B cell (primary cell): ENCODE measurements at places on chromosomes 6 and 20. TPM values are rescaled to one million over a fixed set of nuclear protein-coding genes. Genes with fewer than 3 reads are reported as not detected.

The LEMD2 gene
- total RNA-seq: 113 and 122 TPM in 2 replicates

DNA sequence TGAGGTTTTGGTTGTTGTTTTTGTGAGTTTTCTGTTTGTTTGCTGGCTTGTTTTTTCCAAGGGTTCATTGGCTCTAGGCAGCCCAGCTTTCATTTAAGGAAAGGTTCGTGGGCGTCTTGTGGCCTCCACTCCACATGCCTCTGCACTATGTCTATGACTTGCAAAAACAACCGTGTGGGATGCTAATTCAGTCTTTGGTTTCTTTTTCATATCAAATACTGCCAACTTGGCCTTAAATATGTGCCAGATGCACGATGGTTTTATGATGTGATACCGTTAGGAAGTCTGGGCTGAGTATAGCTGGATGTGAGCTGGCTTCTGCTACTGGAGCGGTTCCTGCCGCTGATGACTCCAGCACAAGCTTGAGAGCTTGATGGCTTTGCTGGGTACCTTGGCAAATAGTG is 96.3 kb downstream of the BMP2 start:
- no peak overlapping the region for H3K27ac ChIP-seq
- H3K27me3 ChIP-seq: no peaks in the 10 kb centered on the region
- no peaks in the 10 kb centered on the region for H3K36me3 ChIP-seq
- no peak for DNase-seq
- H3K4me1 ChIP-seq: no peaks in the 10 kb centered on the region

The CDS2 gene
- total RNA-seq: 48.6 and 49.4 TPM in 2 replicates

DNA sequence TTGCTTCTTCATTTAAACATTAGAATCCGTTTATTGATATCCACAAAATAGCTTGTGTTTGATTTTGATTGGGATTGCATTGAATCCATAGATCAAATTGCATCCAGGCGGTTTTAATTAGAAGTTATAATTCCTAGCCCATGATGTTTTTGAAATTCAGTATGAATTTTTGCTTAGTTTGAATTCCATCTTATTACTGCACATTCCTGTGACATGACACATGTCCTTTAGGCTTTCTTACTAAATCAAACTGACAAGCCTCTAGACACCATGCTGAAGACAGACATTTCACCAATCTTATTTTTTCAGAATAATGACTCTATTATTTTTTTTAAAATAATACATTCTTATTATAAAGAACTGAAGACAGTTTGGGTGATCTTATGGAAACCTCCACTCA is 21.4 kb upstream of the PI16 start:
- H3K36me3 ChIP-seq: no peaks in the 10 kb centered on the region
- H3K4me1 ChIP-seq: no peaks in the 10 kb centered on the region
- no peak overlapping the region for H3K4me3 ChIP-seq

- DNase-seq: peak; percentile 71
- H3K4me3 ChIP-seq: no peak overlapping the region
- peaks cover 4% of the 10 kb centered on the region for H3K27me3 ChIP-seq
Observed at GRCh38 chr6:16206595-16207037, 31.8 kb upstream of the GMPR start.

- no peak overlapping the region for H3K27ac ChIP-seq
- no peak for DNase-seq
- no peaks in the 10 kb centered on the region for H3K36me3 ChIP-seq
Observed at GRCh38 chr6:89562093-89562973, 76.2 kb downstream of the LYRM2 start.

- H3K27ac ChIP-seq: no peak overlapping the region
- no peaks in the 10 kb centered on the region for H3K4me1 ChIP-seq
- H3K36me3 ChIP-seq: no peaks in the 10 kb centered on the region
- H3K4me3 ChIP-seq: no peak overlapping the region
Observed at GRCh38 chr6:123127807-123128206, 131.8 kb downstream of the CLVS2 start.

The EYA4 gene
- total RNA-seq: 0.49 TPM in 1 of 2 replicates, not detected in the other

DNA sequence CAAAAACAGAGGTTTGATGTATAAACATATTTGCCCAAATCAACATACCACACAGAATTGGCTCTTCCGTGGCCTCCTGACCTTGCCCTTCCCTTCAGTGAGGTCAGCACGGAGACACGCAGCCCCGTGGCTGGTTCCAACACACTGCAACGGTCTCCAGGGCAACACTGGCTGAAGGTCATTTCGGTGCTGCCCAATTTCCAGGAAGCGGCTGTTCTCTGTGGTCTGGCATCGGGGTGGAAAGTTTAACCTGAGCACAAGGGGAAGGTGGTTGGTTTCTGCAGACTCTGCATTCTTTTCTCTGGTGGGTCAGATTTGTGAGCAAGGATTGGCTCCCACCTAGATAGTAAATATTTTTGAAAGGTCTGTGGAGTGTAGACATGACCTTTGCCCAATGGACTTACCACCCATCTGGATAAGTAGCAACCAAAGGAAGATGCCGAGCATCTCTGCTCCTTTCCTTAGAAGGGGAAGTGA is 177.6 kb upstream of the PHACTR1 start:
- no peak for DNase-seq
- H3K27ac ChIP-seq: no peak overlapping the region
- H3K4me3 ChIP-seq: no peak overlapping the region
- H3K36me3 ChIP-seq: no peaks in the 10 kb centered on the region

The CDH26 gene
- total RNA-seq: 2.3 and 3.6 TPM in 2 replicates

The RAB44 gene
- total RNA-seq: 0.15 and 0.19 TPM in 2 replicates

GRCh38 chr20:1204576-1204975 is 1.3 kb downstream of the C20orf202 start:
- peaks cover under 1% of the 10 kb centered on the region for H3K27me3 ChIP-seq
- DNase-seq: no peak
- no peak overlapping the region for H3K27ac ChIP-seq
- H3K4me1 ChIP-seq: no peaks in the 10 kb centered on the region
- H3K36me3 ChIP-seq: no peaks in the 10 kb centered on the region

DNA sequence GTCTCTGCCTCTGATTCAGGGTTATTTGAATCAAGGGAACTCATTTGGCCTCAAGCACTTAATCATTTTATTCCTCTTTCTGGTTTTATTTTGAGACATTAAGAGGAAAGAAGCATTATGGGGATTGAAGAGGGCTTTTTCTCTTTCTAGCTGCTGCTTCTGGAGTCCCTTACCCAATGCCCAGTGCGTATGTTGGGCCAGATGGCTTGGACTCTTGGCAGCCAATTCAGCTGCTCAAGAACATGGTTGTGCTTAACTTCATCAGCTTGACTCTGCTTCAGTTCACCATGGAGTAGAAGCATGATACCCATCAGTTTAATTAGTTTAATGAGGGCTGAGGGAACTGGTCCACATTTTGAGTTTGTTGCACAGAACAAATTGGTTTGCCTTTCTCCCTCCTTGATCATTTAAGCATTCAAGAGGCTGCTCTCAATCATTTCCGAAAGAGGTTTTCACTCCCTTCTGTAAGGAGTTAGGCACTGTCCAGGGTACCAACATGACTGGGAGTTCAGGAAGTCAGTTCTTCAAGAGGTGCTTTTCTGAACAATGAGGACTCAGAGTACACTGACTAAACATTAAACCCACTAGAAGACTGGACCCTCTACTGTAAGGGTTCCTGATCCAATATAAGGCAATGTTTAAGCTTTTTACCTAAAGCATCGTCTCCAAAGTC is 14.6 kb downstream of the PDYN start:
- H3K4me1 ChIP-seq: no peaks in the 10 kb centered on the region
- H3K27ac ChIP-seq: no peak overlapping the region
- DNase-seq: no peak
- H3K36me3 ChIP-seq: no peaks in the 10 kb centered on the region
- no peak overlapping the region for H3K4me3 ChIP-seq

DNA sequence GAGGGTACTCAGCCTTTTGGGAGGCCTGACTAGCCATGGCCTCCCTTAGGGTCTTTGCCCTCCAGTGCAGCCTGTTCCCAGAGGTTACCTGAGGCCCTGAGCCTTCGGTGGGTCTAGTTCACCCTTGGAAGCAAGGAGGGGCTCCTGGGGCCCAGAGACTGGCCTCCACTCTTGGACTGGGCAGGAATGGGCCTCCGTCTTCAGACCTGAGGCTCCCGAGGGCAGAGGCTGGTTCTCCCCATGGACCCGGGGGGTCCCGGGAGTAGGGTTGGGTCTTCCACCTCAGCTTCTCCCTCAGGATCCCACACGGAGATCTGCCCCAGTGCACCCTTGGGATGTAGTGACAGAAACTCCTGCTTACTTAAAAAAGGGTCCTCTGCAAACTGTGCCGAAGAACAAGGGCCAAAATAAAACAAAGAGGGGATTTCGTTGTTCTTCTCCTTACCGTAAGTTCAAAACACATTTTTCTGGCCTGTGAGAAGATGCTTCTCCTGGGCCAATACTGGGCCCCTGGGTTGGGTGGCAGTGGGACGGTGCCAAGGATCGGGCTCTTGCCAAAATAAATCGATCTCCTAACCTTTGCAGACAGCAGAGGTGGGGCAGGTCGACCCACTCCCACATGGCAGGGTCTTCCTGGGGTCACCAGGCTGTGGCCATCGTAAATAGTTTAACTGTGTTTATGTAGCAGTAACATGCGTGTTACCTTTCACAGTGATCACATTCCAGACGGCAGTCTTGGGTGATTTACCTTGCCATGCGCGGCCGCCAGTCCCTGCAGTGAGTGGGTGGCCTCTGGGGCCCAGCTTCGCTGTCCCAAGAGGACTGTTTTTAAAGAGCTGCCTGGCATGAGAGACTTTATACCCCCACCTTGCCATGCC is 151.8 kb downstream of the VEGFA start:
- H3K27ac ChIP-seq: no peak overlapping the region
- no peak overlapping the region for H3K4me3 ChIP-seq
- H3K36me3 ChIP-seq: no peaks in the 10 kb centered on the region

The C20orf202 gene
- total RNA-seq: not detected in 2 replicates

The VIP gene
- not detected in 2 replicates for total RNA-seq

GRCh38 chr6:99254616-99255550 is 94.6 kb downstream of the FAXC start:
- H3K4me1 ChIP-seq: no peaks in the 10 kb centered on the region
- H3K4me3 ChIP-seq: no peak overlapping the region
- no peak for DNase-seq
- no peak overlapping the region for H3K27ac ChIP-seq

GRCh38 chr6:3303795-3304411 is 45.2 kb downstream of the PSMG4 start:
- H3K4me3 ChIP-seq: no peak overlapping the region
- H3K36me3 ChIP-seq: no peaks in the 10 kb centered on the region
- no peaks in the 10 kb centered on the region for H3K4me1 ChIP-seq
- no peak for DNase-seq
- no peak overlapping the region for H3K27ac ChIP-seq
- H3K27me3 ChIP-seq: no peaks in the 10 kb centered on the region

- H3K27ac ChIP-seq: no peak overlapping the region
- no peaks in the 10 kb centered on the region for H3K36me3 ChIP-seq
- H3K4me3 ChIP-seq: no peak overlapping the region
- H3K27me3 ChIP-seq: peaks cover 46% of the 10 kb centered on the region
Observed at GRCh38 chr6:99589907-99590493, 16.6 kb upstream of the PRDM13 start.
